ENCODE measurements at places on chromosomes 7 and 10.

- DNase-seq, result no peak
Observed at GRCh38 chr10:27884185-27884641, 114.7 kb downstream of the ODAD2 start.

- DNase-seq, result no peak
Observed at GRCh38 chr7:25557379-25557917, 329.2 kb upstream of the NPVF start.

- DNase-seq, result peak; percentile 88
Observed at GRCh38 chr10:22325272-22326144, 4.6 kb downstream of the BMI1 start.

DNA sequence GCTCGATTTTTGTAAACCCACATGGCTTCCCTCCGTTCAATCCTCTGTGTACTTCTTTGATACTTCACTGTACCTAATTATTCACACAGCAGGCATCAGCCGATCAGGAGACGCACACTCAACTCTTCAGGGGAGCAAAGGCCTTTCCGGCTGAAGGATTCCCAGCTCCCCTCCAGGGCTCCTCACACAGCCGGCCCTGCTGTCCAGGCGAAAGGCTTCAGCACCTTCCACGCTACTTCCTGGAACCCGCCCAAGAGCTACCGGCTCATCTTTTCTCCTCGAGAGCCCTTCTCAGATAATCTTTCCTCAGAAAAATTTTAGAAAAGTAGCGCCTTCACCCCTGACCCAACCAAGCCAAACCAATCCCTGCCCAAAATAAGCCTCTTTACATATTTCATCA lies 270.4 kb downstream of the ZMYND11 start:
- DNase-seq, result no peak

- no peak for DNase-seq
Observed at GRCh38 chr10:54096892-54097291, 704.1 kb downstream of the PCDH15 start.

- DNase-seq, result no peak
Observed at GRCh38 chr10:128473911-128474310, 347.7 kb upstream of the MKI67 start.

- DNase-seq, result no peak
Observed at GRCh38 chr10:128868481-128868880, 598.6 kb upstream of the MGMT start.

GRCh38 chr10:14556285-14556956 lies 218.3 kb downstream of the FAM107B start:
- no peak for DNase-seq

DNA sequence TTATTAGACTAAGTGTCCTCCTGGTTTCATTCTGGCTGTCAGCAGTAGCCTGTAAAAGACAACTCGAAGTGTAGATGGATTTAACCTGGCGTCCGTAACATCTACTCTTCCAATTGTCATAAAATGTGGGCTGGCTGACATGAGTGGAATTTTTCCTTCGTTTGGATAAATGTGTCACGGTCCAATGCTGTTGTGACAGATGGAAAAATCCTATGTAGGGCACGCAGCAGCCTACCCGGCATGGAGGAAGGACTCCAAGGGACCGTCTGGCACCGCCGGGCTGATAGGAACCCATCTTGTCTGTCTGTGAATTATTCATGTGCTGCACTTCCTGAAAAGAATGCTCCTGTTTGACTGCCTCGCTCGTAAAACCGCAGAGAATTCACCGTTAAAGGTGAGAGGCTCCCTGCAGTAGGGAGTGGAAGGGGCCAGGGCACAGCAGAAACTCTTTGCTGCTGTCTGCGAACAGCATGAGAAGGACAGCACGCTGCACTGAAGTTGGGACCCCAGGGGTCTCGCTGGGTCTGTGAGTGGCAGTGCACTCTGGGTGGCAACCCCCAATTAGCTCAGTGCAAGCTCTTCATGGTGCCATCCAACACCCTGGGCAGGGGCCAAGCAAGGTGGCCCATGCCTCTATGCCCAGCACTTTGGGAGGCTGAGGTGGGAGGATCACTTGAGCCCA lies 1.6 kb upstream of the ORAI2 start:
- peak; percentile 74 for DNase-seq

DNA sequence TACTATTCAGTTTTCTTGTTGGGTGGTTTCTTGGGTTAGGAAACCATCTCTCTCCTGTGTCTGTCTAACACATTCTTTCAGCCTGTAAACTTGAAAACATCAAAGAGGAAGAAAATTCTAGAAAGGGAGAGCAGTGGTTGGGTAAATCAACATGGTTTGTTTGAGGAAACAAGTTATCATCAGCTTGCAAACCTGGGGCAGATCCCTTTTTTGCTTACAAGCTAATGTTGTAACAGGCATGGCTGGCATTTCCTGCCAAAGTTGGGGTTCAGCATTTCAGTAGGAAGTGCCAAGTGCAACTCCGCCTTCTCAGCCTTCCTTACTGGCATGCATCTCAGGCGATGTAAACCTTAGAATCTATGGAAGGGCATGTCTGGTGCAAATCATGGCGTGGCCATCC lies 112.6 kb downstream of the EEPD1 start:
- no peak for DNase-seq

DNA sequence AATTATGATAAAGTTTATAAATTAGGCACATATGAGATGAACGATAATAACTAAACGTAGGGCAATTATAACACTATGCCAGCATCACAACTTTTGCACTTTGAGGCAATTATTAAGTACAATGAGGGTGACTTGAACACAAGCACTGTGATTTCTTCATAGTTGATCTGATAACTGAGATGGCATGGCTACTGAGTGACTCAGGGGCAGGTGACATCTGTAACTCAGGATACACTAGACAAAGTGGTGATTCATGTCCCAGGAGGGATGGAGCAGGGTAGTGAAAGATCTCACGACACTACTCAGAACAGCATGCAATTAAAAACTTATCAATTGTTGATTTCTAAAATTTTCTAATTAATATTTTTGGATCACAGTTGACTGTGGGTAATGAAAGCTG lies 98.3 kb upstream of the ARHGAP21 start:
- no peak for DNase-seq

DNA sequence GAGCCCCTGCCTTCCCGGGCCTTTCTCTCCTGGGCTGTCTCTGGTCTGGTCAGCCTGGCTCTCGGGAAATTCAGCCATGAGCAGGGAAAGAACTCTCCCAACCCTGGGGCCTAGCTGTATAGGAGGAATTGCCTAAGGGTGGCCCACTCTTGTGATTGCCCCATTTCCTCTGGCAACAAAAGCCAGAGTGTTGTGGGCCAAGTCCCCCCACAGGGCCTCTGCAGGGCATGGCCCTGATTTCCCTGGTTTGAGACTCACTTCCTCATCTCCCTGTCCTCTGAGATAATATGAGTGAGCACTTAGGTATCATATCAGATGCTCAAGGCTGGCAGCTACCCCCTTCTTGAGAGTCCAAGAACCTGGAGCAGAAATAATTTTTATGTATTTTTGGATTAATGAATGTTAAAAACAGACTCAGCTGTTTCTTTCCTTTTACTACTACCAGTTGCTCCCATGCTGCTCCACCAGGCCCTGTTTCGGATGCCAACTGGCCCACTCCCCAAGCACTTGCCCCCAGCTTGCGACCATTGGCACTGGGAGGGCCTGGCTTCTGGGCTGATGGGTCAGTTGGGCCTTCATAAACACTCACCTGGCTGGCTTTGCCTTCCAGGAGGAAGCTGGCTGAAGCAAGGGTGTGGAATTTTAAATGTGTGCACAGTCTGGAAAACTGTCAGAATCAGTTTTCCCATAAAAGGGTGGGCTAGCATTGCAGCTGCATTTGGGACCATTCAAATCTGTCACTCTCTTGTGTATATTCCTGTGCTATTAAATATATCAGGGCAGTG lies 11.4 kb downstream of the IRF5 start:
- no peak for DNase-seq

- no peak for DNase-seq
Observed at GRCh38 chr7:131623154-131623553, 66.7 kb upstream of the PODXL start.

- no peak for DNase-seq
Observed at GRCh38 chr10:113319479-113319878, 233.4 kb upstream of the HABP2 start.

DNA sequence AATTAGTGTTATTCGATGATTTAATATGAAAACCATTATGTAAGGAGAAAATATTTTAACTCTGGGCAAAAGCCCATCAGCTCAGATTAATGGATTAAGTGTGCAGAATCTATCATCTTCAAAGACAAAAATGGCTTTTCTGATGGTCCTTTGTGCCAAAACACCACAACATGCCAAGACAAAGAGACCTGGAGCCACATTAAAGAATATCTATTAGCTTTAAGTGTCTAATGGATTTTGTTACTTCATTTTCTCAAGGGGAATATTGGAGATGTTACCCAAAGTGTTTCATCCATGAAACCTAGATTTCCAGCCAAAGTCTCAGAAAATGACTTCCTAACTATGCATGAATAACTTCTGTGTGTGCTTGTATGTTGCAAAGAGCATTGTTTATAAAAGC lies 57.3 kb downstream of the MKX start:
- no peak for DNase-seq

DNA sequence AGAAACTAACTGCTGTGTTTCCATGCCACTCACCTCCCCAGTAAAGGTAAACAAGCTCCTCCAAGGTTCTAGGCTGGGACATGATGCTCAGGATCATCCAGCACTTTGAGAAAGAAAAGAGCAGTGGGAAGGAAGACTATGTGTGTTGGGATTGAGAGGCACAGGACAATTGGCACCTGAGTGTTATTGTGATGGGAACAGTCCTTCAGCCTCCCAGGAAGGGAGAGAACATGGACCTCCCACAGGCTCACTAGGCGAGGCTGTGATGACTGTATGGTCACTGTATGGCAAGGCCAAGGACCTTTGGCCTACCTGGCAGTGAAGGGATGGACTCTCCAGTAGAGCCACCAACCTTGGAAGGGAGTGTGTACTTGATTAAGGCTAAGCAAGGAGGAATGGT lies 123.2 kb upstream of the UNC5B start:
- DNase-seq, result no peak

DNA sequence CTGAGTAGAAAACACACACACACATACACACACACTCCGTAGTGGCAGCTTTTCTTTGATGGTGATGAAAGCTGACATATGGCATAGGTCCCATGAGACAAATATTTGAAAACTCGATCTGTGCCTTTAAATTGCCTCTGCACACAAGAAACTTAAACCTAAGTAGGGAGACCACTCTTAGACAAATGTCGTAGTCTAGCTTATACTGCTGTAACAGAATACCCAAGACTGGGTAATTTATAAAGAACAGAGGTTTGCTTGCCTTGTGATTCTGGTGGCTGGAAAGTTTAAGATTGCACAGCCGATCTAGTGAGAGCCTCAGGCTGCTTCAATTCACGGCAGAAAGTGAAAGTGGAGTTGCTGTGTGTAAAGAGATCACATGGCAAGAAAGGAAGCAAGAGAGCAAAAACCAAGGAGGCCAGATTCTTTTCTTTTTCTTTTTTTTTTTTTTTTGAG lies 489.4 kb upstream of the SORCS1 start:
- DNase-seq, result no peak

- no peak for DNase-seq
Observed at GRCh38 chr7:110486549-110486948, 604.4 kb upstream of the LRRN3 start.

- DNase-seq, result no peak
Observed at GRCh38 chr10:1563028-1563427, 174.3 kb downstream of the ADARB2 start.

GRCh38 chr10:8702181-8702580 lies 647.7 kb downstream of the GATA3 start:
- no peak for DNase-seq

DNA sequence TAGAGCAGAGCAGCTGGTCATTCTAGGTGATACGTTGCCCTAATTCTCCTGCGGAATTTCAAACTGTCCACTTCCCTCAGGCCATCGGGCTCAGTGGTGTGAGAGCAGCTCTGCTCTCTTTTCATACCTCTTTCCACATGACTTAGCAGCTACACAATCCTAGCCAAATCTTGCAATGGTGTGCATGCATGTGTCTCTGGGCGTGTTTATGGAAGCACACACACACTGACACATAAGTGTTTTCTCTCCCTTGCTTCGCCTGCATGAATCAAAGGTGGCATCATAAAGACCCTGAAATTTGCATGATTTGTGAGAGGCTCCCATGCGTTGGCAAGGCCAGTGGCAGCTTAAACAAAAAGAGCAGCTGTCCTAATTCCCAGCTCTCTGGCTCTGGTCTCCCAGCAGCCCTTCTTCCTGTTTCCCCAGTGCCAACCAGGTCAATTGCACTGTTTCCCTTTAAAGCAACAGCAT lies 1189.5 kb downstream of the GATA3 start:
- no peak for DNase-seq

DNA sequence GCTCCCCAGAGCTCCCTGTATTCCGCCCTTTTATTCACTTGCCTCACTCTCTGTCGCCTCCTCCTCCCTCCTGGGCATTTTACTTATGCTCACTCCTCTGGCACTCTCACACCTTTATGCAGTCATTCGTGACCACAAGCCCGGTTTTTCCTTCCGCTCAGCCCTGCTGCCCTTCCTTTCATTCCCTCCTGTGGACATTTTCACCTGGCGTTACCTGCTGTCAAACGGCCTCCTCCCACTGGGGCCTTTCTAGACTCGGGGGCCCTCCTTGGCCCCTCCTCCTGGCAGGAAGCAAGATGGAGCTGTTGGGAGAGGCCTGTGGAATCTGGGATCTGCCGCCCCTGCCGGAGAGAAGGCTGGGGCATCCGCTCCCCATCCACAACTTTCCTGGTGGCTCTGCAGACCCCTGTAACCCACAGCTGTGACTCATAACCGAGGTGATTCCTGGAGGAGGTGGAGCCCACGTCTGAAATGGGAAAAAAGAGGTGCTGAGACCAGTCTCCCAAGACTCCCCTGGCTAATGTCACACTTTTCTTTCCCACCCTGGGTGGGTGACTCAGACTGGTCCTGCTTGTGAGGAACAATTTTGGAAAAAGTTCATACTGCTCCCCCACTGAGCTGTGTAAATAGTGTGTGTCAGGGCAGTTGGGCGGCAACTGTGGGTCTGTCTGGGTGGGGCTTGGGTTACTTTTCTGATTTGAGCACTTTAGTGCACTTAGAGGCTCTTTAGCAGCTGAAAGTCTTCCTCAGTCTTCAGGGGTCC lies 1.2 kb downstream of the VCL start:
- no peak for DNase-seq

DNA sequence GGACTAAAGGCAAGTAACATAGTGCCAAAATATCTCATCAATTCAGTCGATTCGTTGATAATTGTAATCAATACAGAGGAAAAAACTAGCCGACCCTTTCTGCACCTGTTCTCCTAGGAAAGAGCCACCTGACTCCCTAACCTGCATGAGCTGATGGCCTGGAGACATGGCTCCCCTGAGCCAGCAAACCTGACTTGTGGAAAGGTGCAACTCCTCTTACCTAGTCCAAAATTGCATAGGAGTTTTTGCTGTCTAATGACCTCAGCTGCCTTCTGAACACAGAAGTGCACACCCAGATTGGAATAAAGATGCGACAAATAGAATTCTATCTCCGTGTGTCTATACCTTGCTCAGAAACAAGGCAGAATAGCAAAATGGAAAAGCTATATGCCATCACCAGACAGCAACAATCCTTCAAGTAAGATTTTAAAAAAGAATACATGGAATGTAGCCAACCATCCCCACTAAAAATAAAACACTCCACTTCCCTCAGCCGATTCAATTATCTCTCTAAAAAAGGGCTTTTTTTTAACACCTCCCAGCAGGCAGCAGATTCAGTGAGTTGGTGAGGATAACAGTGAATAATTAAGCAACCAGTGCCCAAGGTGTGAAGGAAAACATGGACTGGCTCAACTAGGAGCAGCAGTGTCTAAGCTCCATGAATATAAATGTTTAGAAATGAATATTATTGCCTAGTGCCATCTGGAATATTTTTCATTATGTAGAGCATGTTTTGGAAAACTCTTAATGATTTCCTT lies 26.6 kb upstream of the LMTK2 start:
- no peak for DNase-seq

- DNase-seq, result no peak
Observed at GRCh38 chr10:88522715-88523114, 60.4 kb downstream of the RNLS start.

- no peak for DNase-seq
Observed at GRCh38 chr10:126397640-126398382, 9.5 kb upstream of the ADAM12 start.

Data from CD8-positive, alpha-beta memory T cell (primary cell).